ENCODE measurements at places on chromosomes 4 and X. TPM values are rescaled to one million over a fixed set of nuclear protein-coding genes. Genes with fewer than 3 reads are reported as not detected.

DNA sequence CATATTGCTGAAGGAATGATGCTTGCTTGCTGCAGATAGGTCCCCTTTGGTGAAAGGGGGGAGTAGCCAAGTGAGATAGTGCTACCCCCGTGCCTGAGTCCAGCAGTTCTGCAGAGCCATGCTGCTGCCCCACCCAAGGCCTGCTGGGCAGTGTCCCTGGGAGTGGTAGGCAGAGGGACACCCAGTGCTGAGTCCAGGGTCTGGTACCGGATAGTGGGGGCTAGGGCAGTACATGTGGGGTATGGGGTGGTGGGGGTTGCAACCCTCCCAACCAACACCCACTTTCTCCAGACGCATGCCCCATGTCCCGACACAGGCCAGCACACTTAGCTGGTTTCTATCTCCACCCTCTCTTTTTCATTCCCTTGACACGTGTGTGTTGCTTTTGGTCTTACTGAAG lies 62.0 kb upstream of the TLR2 start:
- H3K27me3 ChIP-seq, result no peaks in the 10 kb centered on the region
- no peak for DNase-seq
- 0 out of 2 replicates have a peak, but pooled peaks cover 10% of the 10 kb centered on the region for H3K36me3 ChIP-seq
- H3K4me3 ChIP-seq, result no peak overlapping the region
- H3K4me1 ChIP-seq, result peaks cover 9% of the 10 kb centered on the region

DNA sequence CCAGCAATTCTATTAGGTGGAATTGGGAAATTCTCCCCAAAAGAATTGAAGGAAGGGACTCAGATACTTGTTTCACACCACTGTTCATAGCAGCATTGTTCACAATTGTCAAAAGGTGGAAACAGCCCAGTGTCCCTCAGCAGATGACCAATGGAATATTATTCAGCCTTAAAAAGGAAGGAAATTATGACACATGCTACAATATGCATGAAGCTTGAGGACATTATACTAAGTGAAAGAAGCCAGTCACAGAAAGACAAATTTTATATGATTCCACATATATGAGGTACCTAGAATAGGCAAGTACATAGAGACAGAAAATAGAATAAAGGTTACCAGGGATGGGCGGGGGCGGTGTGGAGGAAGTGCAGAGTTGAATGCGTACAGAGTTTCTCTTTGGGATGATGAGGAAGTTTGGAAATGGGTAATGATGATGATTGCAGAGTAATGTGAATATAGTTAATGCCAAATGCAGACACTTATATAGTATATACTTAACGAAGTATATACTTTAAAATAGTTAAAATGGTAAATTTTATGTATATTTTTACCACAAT lies 29.6 kb downstream of the DOCK11 start:
- peaks cover 4% of the 10 kb centered on the region for H3K4me1 ChIP-seq
- no peak overlapping the region for H3K27ac ChIP-seq
- no peak for DNase-seq
- H3K36me3 ChIP-seq, result no peaks in the 10 kb centered on the region
- no peak overlapping the region for H3K4me3 ChIP-seq

The IDUA gene
- total RNA-seq, result 28.2 TPM

- H3K27ac ChIP-seq, result no peak overlapping the region
- DNase-seq, result peak; percentile 21
- no peaks in the 10 kb centered on the region for H3K27me3 ChIP-seq
Observed at GRCh38 chrX:135484641-135485289, 35.7 kb upstream of the INTS6L start.

GRCh38 chr4:33837043-33837838 lies 2407.1 kb downstream of the ARAP2 start:
- no peak for DNase-seq
- peaks cover 10% of the 10 kb centered on the region for H3K4me1 ChIP-seq
- no peak overlapping the region for H3K4me3 ChIP-seq
- no peaks in the 10 kb centered on the region for H3K36me3 ChIP-seq

DNA sequence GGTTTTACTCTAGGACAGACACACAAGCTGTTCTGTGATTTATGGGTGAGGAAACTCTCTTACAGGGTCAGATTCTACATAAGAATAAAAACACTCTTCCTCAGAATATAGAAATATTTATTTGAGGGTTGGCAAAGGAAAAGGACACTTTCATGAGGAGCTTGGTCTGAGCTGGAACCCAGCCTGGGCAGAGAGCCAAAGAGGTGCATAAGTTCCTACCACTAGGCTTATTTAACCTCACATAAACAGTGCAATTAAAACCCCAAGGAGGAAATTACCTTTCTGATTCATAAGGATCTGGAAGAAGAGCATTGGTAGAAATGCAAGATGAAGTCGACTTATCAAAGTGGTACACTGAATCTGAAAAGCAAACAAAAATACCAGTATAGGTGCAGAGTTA lies 32.9 kb downstream of the SETD7 start:
- no peaks in the 10 kb centered on the region for H3K27me3 ChIP-seq
- H3K27ac ChIP-seq, result no peak overlapping the region
- DNase-seq, result no peak
- H3K4me3 ChIP-seq, result no peak overlapping the region

DNA sequence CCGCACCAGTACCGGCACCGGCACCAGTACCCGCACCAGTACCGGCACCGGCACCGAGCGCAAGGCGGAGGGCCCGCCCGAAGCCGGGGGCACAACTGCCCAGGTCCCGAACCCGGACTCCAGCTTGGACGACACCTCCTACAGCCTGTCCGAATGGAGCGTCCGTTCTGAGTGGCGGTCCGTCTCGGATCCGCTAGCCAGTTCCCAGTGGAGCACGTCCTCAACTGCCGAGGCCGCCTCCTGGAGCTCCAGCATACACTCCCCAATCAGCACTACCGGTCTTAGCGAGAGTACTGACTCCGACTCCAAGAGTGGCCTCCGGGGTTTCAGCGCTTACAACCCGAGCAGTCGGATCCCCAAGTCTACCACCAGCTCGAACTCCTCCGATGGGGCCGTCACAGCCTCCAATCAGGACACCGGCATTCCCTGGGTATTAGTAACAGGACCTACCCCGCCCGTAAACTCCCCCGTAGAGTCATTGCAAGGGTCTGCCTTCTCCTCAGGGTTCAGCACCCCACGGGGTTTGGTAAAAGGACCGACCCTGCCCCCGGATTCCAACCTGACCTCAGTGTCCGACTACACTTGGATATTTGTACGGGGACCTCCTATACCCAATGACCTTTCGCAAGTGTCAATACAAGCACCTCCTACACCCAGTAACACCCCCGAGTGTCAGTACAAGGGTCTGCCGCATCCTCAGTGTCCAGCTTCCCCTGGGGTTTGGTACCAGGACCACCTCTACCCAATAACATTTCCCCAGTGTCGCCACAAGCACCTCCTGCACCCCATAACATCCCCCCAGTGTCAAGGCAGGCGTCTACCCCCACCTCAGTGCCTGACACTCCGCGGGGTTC lies 721 bp upstream of the MAOA start:
- H3K27me3 ChIP-seq, result no peaks in the 10 kb centered on the region
- H3K4me1 ChIP-seq, result peaks cover 3% of the 10 kb centered on the region
- H3K36me3 ChIP-seq, result no peaks in the 10 kb centered on the region

DNA sequence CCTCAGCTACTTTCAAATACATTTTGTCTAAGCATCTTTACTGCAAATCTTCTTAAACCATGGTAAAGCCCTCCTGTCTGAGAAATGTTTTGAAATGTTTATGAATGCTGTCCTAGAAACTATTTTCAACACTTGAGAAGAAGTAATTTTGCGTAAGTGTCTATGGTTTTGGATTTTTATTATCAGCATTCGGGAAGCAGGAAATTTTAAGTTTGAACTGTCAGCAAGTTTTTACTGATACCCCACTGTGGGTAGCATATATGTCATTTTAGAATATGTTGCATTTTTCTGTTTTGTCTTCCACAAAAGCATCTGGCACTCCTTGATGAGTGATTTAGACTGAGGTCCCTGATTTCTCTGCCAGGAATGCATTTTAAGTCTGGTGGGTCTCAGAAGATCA lies 302.4 kb upstream of the GIMD1 start:
- H3K36me3 ChIP-seq, result no peaks in the 10 kb centered on the region
- H3K4me3 ChIP-seq, result no peak overlapping the region
- DNase-seq, result no peak
- no peak overlapping the region for H3K27ac ChIP-seq
- H3K27me3 ChIP-seq, result no peaks in the 10 kb centered on the region

GRCh38 chr4:6272863-6273660 lies 3.4 kb downstream of the WFS1 start:
- no peak for DNase-seq
- peak overlapping the region; percentile 8 for H3K27ac ChIP-seq
- H3K4me3 ChIP-seq, result peak overlapping the region; percentile 33
- H3K36me3 ChIP-seq, result no peaks in the 10 kb centered on the region
- H3K27me3 ChIP-seq, result no peaks in the 10 kb centered on the region

- H3K4me1 ChIP-seq, result no peaks in the 10 kb centered on the region
- H3K27me3 ChIP-seq, result no peaks in the 10 kb centered on the region
- DNase-seq, result no peak
- no peak overlapping the region for H3K4me3 ChIP-seq
- H3K36me3 ChIP-seq, result no peaks in the 10 kb centered on the region
- H3K27ac ChIP-seq, result no peak overlapping the region
Observed at GRCh38 chr4:101853028-101853427, 62.5 kb downstream of the BANK1 start.

DNA sequence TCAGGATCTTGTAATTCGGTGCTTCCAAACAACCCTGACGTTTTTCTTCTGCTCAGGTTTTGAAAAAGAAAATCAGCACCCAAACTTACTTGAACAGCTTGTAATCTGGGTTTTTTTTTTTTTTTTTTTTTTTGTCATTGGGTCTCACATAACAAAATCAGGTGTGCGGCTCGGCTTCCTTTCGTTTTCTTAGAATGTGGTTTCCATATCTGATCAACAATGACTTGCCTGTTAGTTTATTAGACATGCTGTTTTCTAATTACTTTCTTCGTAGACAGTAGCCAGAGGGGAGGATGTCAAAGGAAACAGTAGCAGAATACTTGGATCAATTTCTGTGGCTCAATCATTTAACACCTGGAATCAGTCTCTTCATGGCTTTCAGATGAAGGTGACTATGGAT lies 890 bp upstream of the FREM3 start:
- DNase-seq, result no peak
- no peak overlapping the region for H3K27ac ChIP-seq
- H3K36me3 ChIP-seq, result no peaks in the 10 kb centered on the region

DNA sequence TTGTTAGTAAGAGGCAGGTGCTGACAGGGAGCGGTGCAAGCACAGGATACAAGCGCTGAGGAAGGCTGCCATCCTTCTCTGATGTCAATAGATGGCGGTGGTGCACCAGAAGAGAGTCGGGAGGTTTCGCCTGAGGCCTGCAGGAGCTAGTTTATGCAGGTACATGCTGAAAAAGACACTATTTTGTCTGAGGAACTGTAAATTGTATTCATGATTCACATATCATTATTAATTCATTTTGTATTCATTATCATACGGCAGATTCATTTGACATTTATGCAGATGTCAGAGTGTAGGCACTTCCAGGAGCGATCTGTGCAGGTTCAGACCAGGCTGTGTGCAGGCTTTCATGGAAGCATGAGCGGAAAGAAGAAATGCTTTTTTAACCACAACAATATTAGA lies 824.0 kb downstream of the STIM2 start:
- 0 out of 2 replicates have a peak, but pooled peaks cover 3% of the 10 kb centered on the region for H3K27me3 ChIP-seq
- DNase-seq, result peak; percentile 54
- H3K36me3 ChIP-seq, result no peaks in the 10 kb centered on the region
- H3K4me3 ChIP-seq, result no peak overlapping the region
- no peak overlapping the region for H3K27ac ChIP-seq
- H3K4me1 ChIP-seq, result no peaks in the 10 kb centered on the region

Data from HCT116 (cell line).